ENCODE measurements at places on chromosomes 5 and 9.

- DNase-seq, result peak; percentile 49
These were observed at the start of gene ST8SIA4 for GRCh38 chr5:100903039-100903887. ST8SIA4 (minus strand) TSS chr5:100903282; CDS start chr5:100902955, 327 bp downstream.

DNA sequence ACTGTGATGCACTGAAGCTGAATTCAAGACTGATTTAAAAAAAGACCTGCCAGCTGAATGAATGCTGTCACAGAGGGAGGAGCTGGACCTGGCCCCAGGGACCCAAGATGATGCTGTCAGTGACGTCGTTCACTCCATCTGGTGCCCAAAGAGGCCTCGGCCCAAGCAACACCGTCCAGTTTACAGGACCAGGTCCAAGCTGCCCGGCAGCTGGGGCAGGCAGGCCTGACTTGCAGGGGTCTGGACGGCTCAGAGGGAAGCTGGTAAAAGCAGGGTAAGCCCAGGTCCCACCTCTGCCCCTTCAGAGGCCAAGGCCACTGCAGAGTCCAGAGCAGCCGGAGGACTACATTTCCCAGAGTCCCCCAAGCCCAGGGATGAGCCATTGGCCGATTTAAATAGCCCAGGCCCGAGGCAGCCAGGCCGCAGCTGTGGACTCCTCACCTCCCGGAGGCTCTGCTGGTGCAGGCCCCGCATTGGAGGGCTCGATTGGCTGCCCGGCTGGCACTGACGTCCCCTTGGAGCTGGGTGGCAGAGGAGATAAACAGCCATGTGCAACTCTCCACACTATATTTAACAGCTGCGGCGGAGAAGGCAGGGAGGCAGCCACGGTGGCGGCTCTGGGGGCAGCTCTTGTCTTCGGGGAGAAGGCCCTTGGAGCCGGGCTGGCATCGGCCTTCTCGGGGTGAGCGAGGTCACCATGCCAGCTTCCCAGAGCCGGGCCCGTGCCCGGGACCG is at the start of gene PLPP7:
TSS of gene PLPP7 (plus strand) at position 423 of the 735 bp plus-strand sequence. CDS start at position 698, 275 bp downstream.
- peak; percentile 59 for DNase-seq

DNA sequence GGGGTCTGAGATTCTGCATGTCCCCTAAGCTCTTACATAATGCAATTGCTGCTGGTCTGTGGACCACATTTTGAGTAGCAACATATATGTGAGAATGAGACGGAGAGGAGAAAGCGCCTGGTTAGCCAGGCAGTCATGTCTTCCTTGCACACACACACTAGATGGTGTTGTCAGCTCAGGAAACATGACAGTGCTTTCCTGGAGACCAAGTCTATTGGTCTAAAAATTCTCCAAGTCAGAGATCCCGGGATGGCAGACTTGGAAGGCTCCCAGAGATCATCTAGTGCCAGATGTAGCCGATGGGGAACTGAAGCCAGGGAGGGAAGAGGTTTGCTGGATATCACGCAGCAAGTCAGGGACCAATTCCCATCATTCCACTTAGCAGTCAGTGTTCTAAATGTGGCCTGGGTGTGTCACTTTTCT is 53.4 kb downstream of the GALNT12 start:
- DNase-seq, result peak; percentile 93

DNA sequence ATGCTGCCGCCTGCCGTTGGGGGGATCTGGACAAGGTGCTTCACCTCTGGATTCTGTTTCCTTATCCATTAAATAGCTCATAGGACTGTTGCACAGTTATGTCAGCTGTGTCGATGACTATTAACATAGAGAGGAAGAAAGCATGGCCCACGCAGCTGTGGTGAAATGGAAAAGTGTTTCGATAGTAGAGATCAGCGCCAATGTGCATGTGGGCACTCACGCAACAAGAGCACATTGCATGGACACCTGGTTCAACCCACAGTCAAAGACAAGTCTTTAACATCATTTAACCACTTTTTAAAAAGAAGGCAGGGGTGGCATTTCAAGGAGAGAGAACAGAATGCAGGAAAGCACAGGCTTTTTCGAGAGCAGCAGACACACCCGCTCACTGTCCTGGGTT is 107.6 kb downstream of the ADCY2 start:
- DNase-seq, result no peak

DNA sequence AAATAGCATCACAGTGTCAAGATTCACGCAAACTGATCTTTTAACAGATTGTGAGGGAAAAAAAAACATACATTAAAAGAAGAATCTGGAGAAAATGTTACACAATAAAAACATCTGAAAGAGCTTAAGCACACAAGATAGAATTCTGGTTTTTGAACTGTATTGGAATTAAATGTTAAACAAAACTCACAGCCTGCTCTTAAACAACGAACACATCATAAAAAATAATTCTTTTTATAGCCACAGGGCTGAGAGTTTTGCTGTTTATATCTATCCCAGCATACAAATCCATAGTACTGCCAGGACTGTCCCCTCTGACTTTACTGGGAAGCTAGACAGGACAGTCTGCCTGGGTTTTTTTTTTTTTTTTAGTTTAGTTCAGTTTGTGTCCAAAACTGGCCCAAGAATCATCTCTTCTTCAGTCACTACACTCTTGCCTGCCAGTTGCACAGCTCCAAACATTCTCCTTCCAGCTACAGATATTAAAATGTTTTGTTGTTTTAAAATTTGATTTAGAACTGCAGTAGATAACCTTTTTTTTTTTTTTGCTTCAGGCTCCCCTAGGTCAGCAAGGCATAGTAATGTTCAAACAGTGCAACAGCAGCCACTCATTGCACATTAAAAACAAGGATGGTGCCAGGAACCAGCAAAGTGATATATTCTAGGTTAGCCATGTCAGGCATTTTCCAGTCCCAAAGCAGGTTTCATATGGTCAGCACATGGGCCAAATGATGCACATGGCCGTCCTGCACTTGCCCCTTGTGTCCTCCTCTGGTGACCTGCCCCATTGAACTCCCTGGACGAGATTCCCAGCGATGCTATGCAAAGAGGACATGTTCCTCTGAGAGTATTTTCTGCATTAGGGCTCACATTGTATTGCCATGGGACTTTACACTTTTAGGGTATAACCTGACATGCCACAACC is 173.6 kb downstream of the ARL15 start:
- no peak for DNase-seq

- DNase-seq, result peak; percentile 23
These were observed 6.4 kb upstream of the RFK start for GRCh38 chr9:76400534-76401096.

DNA sequence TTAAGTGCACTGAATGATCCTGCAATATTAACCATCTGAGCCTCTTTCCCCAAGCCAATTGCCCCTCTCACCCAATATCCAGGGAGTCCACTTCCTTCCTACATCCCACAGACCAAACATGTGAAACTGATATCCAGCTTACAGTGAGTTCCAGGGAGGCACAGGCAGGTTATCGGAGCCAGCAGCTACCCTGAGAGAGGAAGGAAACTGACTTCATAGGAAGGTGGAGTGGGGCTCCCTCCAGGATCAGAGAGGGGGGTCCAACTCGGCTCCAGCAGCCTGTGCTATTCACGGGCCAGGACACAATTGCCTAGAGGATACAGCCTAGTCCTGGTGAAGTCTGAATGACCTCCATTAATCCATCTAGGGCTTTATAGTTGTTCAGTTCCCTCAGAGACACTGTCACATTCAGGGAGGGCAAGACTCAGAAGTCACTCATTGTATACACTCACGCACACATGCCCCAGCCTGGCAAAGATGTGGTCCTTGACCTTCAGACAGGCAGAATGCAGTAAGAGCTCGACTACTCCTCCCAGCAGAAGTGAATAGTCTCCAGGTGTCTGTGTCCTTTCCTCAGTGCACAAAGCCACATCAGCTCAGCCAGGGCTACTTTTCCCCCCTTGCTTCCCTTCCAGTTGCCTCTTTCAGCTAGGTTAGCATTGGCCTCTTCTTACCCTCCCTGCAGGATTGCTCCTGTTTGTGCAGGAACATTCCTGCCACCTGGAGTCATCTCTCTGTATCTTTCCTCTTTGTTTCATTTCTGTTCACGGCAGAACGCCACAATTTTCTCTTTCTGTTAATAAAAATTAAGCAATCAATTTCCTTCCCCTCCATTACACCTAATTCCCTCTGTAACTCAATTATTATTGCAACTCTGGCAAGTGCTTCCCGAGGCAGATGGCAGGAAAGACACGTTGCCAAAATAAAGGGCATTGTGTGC is 501.7 kb downstream of the ARHGEF28 start:
- peak; percentile 34 for DNase-seq

DNA sequence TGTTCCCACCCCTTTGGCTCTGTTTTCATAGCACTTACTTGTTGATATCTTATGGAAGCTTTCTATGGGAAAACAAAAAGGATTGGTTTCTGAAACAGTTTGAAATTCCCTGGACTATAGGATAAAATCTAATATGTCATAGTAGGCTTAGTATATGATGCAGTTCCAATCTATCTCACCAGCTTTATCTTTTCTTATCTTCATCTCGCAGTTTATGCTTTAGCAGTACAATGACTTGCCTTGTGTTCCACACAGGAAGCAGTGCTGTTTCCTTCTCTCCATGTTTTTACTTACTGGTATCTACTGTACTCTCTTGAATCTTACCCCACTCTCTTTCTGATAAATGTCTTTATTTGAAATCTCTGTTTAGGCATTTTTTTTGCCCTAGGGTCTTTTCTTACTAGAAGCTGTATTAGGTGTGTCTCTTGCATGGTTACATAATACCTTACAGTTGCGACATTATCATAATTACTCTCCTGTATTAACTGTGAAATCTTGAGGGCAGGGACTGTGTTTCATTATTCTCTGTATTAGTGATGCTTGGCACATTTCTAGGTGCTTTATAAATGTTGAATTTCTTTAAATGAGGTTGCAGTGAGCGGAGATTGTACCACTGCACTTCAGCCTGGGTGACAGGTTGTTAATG is 76.3 kb downstream of the FOCAD start:
- no peak for DNase-seq

GRCh38 chr9:36642817-36643216 is 70.1 kb downstream of the MELK start:
- no peak for DNase-seq

DNA sequence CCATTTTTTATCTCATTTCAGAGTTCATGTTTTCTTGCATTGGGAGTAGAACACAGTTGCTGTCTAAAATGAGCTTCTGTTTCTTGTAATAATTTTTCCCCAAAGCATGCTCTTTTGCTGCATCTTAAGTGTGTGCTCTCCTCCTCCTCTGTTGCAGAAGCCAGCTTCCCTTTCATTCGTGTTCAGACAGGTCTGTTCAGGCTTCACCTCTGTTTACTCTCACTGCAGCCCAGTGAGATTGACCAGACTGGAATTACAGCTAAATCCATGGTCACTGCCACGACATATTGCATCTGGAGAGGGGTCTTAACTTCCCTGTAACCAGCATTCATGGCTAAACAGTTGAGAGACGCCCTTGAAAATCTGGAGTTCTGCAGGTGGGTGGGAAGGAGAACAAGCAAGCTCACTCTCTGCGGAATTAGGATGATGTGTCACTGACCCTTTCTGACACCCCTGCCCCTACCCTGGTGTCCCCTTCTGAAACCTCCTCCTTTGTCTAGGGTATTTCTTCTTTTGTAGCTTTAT is 223.2 kb downstream of the FSTL4 start:
- no peak for DNase-seq

- no peak for DNase-seq
These were observed 799.9 kb upstream of the CDH10 start for GRCh38 chr5:25444697-25445096.

GRCh38 chr5:42366051-42366450 is 57.2 kb upstream of the GHR start:
- no peak for DNase-seq

- DNase-seq, result no peak
These were observed 66.9 kb downstream of the RFX3 start for GRCh38 chr9:3458806-3459475.

DNA sequence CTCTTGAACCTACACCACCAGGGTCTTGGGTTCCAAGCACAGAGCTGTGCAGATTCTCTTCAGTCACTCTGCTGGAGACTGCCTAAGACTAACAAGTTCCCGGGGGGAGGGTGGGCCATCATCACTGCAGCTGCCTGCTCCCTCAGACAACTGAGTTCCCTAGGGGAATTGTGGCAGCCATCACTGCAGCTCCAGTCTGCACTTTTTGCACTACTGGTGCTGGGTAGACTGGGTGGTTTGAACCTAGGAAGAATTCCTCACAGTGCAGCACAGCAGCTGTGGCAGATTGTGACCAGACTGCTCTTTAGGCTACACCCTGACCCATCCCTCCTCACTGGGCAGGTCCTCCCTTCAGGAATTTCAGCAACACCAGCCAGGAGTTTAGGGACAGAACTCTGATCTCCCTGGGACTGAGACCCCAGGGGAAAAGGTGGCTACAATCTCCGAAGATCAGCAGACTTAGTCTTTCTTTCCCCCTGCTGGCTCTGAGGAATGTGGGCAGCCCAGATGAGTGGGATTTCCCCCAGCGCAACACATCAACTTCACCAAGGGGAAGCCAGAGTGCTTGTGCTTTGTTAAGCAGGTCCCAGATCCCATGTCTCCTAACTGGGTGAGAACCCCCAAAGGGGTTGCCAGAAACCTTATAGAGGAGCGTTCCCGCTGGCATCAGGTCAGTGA is 30.9 kb upstream of the RGMB start:
- no peak for DNase-seq

DNA sequence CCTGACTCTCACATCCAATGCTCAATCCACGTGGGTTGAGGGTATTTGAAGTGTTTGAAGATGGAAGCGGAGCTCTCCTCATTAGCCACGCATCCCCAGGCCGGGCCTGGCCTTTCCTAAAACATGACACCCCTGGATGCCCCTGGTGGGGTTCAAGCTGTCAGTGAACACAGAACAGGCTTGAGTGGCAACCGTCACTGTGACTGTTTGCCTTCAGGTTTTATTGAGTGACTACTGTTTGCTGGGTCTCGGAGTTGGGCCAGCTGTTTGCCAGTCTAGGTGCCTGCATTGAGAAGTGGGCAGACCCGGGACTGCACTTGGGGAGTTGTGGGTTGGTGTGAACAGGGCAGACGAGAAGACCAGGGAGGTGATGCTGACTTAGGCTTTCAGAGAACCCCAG is 7.8 kb upstream of the OLFM1 start:
- no peak for DNase-seq

GRCh38 chr5:115577741-115578140 is 24.5 kb downstream of the TICAM2 start:
- DNase-seq, result no peak

- no peak for DNase-seq
These were observed 282.2 kb upstream of the FAM174A start for GRCh38 chr5:100252944-100253343.

DNA sequence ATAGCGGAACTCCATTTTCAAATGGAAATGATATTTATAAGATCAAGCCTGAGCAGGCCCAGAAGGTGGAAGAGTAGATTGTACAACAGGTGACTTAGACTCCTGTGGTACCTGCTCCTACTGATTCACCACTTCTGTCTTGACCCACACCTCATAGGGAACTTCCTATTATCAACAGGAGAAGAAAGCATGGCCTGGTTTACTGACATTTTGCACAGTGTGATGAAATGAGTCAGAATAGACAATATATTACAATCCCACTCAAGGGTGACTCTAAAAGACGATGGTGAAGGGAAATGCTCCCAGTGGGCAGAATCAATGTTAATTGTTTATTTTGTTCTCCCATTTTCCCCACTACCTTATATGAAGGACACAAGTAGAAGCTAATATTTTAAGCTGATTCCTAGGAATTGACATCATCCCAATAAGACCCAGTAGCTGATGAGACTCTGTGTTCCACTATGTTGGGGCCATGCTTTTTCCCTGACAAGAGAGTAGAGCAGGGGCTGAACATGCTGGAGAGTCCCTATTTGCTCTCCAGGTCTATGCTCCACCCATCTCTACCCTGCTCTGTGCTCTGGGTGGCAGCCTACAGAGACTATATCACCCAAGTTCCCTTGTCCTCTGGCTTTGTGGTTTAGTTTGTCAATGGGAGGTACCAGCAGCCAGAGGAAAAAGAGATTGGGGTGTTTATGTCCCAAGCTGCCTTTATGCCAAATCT is 163.4 kb upstream of the FSTL4 start:
- no peak for DNase-seq
